ENCODE measurements at places on chromosomes 2 and 18. TPM values are rescaled to one million over a fixed set of nuclear protein-coding genes. Genes with fewer than 3 reads are reported as not detected.

CAPN14 gene
- total RNA-seq, result not detected

SEPTIN10 gene
- total RNA-seq, result 12.3 TPM

GYPC gene
- 37.1 TPM for total RNA-seq

XDH gene
- total RNA-seq, result not detected

IL36A gene
- not detected for total RNA-seq

CYP27A1 gene
- not detected for total RNA-seq

SPP2 gene
- total RNA-seq, result not detected

CABYR gene
- 0.41 TPM for total RNA-seq

GBX2 gene
- 39.2 TPM for total RNA-seq
